Tongue (tissue), 3 donors: ENCODE measurements at places on chromosomes 2 and 18.
A peak's percentile ranks its signal among the peaks of the same experiment; 100 is the strongest.

DNA sequence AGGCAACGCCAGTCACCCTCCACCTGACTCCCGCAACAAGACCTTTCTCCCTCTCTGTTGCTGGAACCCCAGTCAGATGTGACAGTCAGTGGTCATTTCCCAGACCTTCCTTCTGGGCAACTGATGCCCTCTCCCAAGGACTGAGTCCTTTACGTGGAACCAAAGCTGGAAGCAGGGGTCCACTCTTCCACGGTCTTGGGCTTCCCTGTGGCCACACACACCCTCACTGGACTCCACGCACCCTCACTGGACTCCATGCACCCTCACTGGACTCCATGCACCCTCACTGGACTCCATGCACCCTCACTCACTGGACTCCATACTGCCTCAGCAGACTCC, 7.1 kb downstream of the PTMA start:
- no peak for DNase-seq

- no peak for DNase-seq
Observed at GRCh38 chr18:25282896-25283703, 68.9 kb downstream of the ZNF521 start.

DNA sequence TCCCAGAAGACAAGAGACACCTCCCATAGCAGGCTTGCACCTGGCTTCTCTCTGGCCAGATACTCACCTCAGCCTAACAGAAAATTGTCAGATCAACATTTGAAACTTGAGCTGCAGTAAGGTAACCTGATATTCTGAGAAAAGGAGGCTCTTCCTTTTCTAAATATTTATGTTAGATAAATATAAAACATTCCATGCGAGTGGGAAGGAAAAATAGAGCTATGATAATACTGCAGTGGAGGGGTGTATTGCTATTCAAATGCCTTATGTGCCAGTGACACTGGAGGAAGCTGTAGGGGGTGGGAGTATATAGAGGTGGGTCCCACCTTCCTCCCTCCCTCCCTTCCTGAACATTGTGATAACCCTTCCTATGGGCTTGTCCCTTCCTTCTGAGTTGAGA, 515.5 kb upstream of the CHAC2 start:
- DNase-seq, result no peak

DNA sequence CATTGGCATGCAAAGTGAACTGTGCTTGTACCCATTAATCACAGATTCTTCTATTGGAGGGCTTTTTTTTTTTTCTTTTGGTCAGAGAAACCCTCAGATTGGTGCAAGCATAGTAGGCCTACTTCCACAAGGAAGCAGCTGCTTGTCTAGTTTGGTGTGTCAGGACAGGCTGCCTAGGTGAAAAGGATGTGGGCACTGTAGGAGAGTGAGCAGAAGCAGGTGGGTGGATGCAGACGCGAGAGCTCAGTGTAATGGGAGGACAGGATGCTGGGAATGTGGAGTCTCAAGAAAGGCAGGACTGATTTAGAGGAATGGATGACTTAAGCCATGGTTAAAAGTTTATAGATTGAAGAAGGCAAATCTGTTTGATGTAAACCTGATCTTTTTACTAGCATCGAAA, 3.1 kb downstream of the ELP2 start:
- DNase-seq, result no peak

GRCh38 chr18:69980509-69980908, 32.8 kb upstream of the CD226 start:
- DNase-seq, result no peak

DNA sequence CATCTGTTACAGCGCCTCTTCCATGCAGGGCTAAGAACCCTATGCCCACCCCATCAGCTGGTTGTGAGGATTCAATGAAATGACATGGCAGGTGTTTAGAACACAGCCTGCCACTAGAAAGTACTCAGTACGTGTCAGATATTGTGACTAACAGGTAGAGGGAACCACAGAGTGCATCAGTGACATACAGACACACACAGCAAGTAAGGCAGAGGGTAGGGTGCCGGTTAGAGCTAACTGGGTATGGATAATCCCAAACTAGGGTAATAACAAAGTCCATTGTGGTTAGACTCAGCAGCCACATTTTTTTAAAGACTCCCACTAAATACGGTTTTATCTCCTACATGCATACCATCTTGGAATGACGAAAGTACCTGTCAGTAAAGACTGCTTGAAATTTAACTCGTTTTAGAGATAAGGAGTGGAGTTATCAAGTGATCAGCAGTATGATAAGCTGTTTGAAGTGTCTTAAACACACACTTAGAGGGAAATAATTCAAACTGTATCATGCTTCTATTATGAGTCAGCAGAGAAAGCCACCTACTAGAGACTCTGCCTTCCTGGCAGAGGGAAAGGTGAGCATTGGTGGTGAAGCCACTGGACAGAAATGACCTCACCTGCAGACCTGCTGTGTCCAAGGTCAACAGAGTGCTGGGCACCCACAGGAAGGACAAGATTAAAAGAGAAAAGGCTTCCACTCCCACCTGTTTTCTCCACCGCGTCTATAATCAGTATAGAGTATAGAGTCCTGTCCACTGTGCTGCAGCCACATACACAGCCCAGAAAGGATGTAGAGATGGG, 20.6 kb downstream of the MPPE1 start:
- DNase-seq, result no peak

DNA sequence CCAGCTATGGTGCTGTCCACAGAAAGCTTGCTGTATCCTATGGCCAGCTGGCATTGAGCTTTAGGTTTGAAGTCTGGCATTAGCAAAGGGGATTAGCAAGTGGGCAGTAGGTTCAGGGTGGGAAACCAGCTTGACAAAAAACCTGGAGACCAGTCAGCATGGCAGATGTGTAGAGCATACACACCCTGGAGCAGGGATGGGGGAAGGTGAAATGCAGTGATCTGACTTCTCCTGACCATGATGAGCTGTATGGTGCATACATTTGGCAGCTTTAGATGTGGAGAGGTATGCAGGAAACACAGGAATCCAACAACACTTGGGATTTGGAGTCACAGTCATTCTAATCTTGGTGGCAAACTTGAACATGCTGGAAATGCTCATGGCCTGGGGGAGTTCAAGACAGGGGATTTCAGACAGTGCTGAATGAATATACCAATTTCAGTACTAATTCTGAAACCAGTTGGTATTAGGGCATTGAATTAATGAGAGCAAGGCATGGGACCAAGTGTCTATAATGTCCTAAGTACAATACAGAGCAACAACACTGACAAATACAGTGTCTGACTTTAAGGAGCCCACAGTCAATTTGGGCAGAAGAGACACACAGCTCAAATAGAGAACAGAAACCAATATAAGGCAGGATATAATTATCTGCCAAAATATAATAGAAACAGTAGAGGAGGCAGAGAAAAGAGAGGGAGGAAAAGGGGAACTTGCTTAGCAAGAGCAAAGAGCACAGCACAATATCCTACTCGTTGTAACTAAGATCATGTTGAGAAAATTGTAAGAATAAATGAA, 11.8 kb downstream of the ARHGAP15 start:
- DNase-seq, result no peak

- no peak for DNase-seq
Observed at GRCh38 chr2:218853766-218854165, 5.8 kb upstream of the WNT6 start.

- peak; percentile 74 for DNase-seq
Observed at GRCh38 chr18:23981369-23981980, 33.1 kb upstream of the TTC39C start.

DNA sequence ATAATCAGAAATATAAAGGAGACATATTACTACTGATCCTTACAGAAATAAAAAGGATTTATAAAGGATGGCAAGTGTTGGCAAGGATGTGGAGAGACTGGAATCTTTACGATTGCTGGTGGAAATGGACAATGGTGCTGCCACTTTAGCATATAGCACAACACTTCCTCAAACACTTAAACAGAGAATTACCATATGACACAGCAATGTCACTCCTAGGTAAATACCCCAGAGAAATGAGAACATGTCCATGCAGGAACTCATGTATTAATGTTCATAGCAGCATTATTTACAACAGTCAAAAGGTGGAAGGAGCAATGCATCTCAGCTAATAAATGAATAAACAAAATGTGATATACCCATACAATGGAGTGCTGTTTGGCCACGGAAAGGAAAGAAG, 137.5 kb downstream of the NDUFA10 start:
- no peak for DNase-seq

DNA sequence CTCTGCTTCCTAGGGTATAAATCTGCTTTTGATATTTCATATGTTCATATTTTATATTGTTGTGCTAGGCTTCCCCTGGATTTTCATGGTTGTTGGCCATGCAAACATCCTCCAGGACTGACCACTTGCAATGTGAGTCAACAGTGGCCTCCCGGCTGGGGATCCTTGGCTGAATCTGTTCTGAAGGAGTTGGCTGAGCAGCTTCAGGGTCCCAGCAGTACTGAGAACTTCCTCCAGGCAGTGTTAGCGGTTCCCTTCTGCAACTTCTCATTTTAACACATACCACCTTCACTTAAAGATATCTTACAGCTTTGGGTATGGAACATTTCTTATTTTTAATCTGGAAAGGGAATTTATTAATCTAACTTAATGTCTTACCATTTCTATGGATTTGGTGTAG, 122.1 kb downstream of the DTNB start:
- no peak for DNase-seq

DNA sequence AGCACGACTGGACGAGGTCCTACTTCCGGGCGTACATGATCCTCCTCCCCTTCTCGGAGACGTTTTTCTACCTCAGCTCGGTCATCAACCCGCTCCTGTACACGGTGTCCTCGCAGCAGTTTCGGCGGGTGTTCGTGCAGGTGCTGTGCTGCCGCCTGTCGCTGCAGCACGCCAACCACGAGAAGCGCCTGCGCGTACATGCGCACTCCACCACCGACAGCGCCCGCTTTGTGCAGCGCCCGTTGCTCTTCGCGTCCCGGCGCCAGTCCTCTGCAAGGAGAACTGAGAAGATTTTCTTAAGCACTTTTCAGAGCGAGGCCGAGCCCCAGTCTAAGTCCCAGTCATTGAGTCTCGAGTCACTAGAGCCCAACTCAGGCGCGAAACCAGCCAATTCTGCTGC, 24.8 kb downstream of the LYPD1 start:
- DNase-seq, result no peak

GRCh38 chr2:166487171-166487570, 6.9 kb downstream of the SCN7A start:
- DNase-seq, result peak; percentile 60

GRCh38 chr2:39998617-39999016, 219.6 kb upstream of the THUMPD2 start:
- DNase-seq, result no peak

- DNase-seq, result no peak
Observed at GRCh38 chr18:48884771-48885170, 66.0 kb downstream of the SMAD7 start.

DNA sequence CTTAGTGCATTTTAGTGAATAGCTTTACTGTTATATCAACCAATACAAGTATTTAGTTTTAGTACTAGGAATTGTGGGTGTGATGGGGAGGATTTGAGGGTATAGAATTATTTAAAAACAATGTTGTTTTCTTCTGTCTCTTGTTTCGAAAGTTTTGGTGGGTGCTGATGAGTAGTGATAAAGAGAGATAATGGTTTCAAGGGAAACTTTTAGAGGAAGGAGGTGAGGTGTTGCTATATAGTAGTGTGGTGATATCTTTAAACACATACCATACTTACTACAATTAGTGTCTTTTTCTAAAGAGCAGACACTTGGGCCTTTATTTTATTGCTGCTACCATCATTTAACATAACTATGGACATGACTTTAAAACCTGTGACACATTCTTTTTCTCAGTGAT, 10.5 kb downstream of the IMPACT start:
- no peak for DNase-seq

GRCh38 chr2:66536290-66536673, 101.4 kb downstream of the MEIS1 start:
- no peak for DNase-seq

DNA sequence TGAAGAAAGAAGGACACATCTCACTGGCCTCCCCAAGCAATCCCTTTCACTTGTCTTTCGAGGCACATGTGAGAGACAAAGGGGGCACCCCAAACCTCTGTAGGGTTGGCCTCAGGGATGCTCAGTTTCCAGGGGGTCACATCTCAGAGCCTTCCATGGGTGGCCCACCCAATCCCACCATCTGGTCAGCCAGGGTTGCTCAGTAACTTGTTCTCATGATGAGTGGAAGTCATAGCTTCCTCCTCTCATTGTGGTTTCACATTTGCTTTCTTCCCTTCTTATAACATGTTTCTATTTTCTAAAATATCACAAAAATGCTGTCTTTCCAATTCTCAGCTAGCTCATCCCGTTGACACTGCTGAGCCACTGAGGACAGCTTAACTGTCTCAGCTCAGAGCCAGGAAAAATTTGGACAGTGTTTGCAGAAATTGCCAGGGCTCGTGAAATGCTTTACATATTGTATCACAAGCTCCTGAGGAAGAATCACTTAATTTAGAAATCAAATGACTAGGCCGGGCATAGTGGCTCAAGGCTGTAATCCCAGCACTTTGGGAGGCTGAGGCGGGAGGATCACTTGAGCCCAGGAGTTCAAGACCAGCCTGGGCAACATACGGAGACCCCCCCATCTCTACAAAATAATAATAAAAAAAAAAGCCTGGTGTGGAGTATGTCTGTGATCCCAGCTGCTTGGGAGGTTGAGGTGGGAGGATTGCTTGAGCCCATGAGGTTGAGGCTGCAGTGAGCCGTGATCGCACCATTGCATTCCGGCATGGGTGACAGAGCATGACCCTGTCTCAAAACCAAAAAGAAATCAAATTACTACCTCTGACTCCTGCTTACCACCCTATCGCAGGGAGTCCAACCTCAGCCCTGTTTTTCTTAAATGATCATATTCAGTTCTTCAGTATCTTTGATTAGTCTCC, 129.3 kb downstream of the PRKCE start:
- no peak for DNase-seq

DNA sequence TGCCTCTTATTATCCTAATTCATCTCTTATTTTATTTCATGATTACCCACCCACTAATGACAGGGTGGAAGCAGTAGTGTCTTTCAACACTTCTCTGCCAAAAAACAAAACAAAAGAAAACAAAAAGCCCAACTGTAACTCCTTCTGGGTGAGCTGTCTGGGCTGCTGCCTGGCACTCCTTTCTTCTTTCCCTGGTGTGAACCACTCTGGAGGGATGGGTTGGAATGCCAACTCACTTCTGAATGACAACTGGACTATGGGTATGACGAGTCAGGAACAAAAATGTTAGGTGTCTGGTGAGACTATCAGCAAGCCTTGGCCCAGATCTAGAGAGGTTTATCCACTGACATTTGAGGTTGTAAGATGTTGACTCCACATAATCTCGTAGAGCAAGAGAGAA, 88.3 kb upstream of the ITGB6 start:
- DNase-seq, result no peak

DNA sequence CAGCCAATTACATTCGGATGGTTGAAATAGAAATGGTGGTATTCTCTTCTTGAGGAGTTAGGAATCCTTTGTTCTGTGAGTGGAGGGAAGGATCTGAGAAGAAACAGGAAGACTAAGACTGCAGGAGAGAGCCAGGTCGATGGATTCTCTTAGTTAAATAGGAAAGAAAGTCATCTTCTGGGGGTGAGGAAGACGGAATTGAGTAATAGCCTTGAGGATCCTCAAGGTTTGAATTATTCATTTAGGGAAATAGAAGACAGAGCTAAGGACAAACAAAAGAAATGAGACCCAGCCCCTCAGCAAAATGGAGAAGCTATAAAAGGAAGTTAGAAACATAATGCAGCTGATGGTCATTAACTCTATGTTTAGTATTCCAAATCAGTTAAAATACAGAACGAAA, 1.8 kb downstream of the LAPTM4A start:
- peak; percentile 45 for DNase-seq
